Dermis blood vessel endothelial cell (primary cell): ENCODE measurements at places on chromosomes 11 and 22.
A peak's percentile ranks its signal among the peaks of the same experiment; 100 is the strongest.

DNA sequence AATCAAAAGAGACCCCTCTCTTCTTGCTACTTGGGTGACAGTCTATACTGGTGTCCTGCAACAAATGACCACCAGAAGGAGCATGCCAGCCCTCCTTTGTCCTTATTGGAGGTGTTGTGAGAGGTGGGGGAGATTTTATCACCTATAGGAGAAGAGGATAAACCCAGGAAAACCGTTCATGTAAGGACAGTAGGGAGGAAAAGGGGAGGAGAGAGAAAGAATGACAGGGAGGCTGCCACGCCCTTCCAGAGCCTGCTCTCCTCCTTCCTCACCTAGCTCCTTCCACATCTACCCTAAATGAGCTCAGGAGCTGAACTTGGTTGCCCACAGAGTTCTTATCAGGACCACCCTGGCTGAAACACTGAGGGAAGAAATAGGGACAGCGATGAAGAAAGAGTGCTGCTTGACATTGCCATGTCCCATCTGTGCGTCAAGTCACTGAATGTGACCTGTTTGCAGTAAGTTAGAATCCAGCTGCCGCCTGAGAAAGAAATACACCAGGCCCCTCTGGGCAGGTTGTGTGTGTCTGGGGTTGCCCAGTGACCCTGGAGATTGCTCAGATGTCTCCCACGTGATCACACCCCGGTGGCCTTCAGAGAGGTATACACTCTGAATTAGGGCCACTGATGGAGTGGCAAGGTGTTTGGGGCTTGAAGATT lies 40.4 kb upstream of the ETS1 start:
- DNase-seq: no peak

- no peak for DNase-seq
Observed at GRCh38 chr11:124463324-124463723, 17.8 kb upstream of the OR8B8 start.

GRCh38 chr11:2434008-2434407 lies 10.3 kb downstream of the TRPM5 start:
- DNase-seq: no peak

DNA sequence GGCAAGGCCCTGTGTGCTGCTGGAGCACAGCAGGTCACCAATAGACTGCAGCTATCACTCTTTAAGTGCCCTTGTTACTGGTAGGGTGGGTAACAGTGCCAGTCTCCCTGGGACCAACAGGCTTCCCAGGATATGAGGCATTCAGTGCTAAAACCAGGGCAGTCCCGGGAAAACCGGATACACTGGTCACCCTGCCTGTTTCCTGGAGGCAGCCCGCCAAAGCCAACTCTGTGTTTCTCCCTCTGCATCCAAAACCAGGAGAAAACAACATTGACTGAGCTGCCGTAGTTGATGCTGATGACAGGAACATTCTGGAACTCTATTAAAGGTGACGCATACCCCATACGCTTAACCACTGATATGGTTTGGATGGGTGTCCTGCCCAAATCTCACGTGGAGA lies 149.1 kb downstream of the SHANK2 start:
- DNase-seq: peak; percentile 45

- no peak for DNase-seq
Observed at GRCh38 chr11:24779791-24780190, 282.9 kb downstream of the LUZP2 start.

- no peak for DNase-seq
Observed at GRCh38 chr11:12402025-12402424, 24.7 kb downstream of the PARVA start.

DNA sequence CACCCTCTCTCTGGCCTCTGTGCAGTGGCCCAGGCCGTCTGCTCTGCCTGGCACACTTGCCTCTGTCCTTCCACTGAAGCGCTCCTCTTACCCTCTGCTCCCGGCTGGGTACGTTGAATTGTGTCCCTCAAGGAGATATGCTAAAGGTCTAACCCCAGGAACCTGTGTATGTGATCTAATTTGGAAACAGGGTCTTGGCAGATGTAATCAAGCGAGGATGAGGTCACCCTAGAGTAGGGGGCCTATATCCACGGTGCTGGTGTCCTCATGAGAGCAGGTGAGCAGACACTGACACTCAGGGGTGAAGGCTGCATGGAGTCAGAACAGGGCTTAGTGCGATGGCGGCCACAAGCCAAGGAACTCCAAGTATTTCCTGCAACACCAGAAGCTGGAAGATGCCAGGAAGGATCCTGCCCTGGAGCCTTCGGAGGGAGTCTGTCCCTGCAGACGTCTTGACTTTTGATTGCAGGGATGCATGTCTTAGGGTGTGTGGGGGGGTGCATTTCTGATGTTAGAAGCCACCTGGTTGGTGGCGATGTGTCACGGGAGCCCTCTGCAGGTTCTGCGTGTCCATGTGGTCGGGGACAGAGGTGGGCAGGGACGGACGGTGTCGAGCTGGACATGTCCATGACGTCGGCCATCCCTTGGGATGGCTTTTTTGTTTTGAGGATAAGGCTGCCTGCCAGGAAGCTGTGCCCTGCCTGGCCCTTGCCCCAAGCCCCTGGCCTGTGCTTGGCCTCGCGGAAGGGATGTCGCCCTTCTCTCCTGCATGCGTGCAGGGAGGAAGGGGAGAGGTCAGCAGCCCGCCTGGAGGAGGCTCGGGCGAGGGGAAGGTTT lies 68.6 kb downstream of the LRP5 start:
- peak; percentile 71 for DNase-seq

- no peak for DNase-seq
Observed at GRCh38 chr22:46966846-46967245, 204.4 kb downstream of the TBC1D22A start.

GRCh38 chr11:30502305-30502704 lies 83.8 kb downstream of the MPPED2 start:
- DNase-seq: no peak

- DNase-seq: no peak
Observed at GRCh38 chr22:38954414-38955043, 2.9 kb upstream of the APOBEC3A start.

- DNase-seq: peak; percentile 19
Observed at GRCh38 chr11:19524171-19524671, 188.4 kb upstream of the NAV2 start.

DNA sequence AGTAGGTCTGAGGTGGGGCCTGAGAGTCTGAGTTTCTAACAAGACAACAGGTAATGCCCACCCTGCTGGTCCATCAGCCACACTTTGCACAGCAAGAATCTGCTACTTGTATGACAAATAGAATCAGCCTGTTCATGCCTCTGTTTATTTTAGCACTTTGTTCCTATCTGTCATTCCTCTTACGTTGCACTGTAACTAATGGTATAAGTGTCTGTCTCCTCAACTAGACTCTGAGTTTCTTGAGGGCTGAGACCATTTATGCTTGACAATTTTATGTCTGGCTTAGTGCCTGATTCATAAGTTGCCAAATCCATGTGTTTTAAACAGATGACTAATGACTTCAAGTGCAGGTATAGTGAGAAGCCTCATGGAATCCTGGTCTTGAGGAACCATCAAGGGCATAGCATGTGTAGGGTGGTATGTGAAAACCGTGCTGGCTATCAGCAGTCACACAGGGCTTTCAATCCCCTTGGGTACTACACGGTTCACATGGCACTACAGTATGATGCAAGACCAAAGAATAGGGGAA lies 209.7 kb downstream of the C11orf91 start:
- no peak for DNase-seq

DNA sequence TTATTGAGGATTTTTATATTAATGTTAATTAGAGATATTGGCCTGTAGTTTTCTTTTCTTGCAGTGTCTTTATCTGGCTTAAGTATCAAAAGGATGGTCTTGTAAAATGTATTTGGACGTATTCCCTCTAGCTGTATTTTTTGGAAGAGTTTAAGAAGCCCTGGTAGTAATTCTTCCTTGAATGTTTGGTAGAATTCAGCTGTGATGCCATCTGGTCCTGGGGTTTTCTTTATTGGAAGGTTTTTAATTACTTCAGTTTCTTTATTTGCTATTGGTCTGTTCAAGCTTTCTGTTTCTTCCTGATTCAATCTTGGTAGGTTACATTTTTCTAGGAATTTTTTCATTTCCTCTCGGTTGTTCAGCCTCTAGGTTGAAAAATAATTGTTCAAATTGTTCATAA lies 255.0 kb upstream of the TBCEL start:
- no peak for DNase-seq

GRCh38 chr11:78313898-78314297 lies 103.7 kb downstream of the GAB2 start:
- no peak for DNase-seq

DNA sequence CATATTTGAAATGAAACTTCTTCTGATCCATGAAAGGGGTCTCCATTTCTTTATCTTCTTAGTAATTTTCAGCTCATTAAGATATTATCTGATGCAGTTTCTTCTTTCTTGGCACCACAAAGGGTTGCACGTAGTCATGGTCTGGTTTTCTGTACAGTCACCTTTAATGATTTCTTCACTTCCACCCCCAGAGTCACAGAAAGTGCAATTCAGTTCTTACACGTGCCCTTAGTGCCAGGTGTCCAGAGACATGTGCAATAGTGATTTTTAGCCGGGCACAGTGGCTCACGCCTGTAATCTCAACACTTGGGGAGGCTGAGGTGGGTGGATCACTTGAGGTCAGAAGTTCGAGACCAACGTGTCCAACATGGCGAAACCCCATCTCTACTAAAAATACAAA lies 202.8 kb upstream of the MTNR1B start:
- no peak for DNase-seq

DNA sequence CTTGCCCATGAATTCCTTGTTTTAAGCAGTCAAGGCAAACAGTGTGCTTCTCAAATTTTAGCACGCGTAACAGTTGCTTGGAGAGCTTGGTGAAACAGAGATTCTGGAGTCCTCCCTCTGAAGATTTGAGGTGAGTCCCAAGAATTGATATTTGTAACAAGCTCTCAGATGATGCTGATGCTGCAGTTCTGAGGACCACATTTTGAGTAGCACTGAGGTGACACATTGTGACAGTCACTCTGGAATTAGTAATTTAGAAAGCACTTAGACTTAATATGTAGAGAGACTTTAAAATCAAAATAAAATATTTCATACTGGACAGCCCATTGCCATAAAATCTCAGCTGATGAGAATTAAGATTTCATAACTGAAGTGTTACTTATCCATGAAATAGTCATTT lies 38.5 kb downstream of the DNAJC24 start:
- DNase-seq: no peak

- no peak for DNase-seq
Observed at GRCh38 chr22:17167486-17167885, 8.4 kb upstream of the HDHD5 start.

DNA sequence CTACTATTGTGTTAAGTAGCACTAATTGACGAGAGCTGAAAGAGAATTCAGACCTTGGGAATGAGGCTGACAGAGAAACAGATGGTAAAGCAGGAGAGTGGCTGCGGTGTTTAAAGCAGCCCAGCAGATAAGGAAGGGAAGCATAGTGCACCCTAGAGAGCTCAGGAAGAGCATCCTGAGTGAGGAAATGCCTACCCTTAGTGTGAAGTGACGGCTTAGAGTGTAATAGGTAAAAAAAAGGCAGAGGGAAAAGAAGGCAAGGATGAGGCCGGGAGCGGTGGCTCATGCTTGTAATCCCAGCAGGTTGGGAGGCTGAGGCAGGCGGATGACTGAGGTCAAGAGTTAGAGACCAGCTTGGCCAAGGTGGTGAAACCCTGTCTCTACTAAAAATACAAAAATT lies 22.4 kb upstream of the ETS1 start:
- DNase-seq: no peak

- peak; percentile 85 for DNase-seq
Observed at GRCh38 chr22:35627267-35628041, 10.3 kb upstream of the MB start.

DNA sequence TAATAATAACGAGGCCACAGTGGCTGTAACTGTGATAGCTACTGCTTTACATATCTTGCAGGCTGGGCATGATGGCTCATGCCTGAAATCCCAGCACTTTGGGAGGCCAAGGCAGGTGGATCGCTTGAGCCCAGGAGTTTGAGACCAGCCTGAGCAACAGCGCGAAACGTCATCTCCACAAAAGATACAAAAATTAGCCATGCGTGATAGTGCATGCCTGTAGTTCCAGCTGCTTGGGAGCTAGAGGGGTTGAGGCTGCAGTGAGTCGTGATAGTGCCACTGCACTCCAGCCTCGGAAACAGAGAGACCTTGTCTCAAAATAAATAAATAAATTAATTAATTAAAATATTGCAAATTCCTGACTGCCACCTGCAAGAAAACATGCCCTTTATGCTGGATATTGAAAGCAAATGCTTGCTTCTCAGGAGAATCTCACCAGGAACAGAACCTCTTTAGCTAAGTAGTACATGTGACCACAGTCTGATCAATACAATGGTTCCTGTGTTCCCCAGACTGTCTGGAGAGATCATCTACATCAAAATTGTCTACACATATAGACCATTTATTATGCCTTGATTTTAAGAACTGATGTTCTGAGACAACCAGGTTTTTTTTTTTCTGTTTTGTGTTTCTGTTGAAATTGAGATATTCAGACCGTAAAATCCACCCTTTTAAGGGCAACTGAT lies 6.3 kb downstream of the ZBTB3 start:
- DNase-seq: no peak

DNA sequence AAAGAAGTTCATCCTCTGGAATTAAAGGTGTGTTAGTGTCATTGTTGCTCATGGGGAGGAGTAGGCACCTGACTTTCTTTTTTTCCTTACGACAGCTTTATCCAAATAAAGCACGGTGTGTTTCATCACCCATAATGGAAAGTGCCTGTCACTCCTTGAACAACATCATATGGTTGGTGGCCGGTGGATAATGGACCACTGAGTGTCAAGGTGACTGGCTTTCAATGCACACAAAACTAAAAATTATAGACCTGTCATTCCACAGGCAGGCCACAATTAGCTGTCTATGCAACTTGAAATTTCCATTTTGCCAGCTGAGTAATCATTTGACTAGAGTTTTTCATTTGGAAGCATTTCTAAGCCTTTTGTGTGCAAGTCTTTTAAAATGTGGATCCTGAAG lies 45.0 kb upstream of the MPPED2 start:
- DNase-seq: no peak

DNA sequence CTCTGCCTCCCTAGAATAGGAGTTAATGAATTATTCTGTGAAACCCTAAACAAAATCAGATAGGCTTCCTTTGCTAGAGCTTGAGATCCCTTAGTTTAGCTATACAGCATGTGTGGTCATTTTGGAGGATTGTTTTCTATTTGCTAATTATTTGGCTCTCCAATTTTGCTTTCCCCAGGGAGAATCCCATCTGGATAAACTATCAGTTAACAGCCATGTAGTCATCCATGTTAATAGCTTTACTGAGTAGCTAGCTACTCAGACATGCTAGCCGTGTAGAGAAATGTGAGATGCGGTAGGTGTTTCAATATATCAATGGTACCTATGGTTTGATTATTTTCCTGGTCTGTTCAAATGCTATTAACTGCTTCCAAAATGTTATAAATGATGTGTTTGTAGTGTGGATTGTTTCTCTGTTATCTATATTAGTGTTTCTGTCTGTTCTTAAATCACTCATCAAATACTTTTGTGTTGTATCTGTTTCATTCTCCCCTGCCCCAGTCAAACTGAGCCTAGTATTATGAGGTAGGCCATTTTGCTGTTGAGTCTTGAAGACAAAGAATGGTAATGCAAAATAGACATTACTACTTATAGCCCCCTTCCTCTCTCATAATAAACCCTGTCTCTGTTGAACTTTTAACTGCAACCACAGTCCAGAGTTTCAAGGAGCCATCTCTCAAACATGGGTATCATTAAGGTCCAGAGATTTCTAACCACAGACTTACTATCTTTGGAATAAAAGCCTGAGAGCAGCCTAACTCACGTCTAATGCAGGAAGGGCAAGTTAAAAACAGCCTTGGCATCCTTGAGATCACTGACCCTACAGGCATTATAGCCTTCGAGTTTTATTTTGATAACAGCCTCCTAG lies 56.1 kb upstream of the GRAMD1B start:
- DNase-seq: no peak
